Stimulated activated CD4-positive, alpha-beta T cell treated with anti-CD3 and anti-CD28 coated beads, TNF-alpha, amount 100 ng/mL, for 48 hours (primary cell): ENCODE measurements at places on chromosomes 16 and 17.
A peak's percentile ranks its signal among the peaks of the same experiment; 100 is the strongest.

GRCh38 chr17:50317121-50317520 is 28.8 kb upstream of the XYLT2 start:
- DNase-seq: no peak

- DNase-seq: no peak
Observed at GRCh38 chr17:2011411-2012371, 13.4 kb downstream of the RTN4RL1 start.

GRCh38 chr17:17472333-17472920 is 4.4 kb upstream of the MED9 start:
- DNase-seq: no peak

GRCh38 chr16:51120730-51121347 is 30.2 kb downstream of the SALL1 start:
- no peak for DNase-seq

DNA sequence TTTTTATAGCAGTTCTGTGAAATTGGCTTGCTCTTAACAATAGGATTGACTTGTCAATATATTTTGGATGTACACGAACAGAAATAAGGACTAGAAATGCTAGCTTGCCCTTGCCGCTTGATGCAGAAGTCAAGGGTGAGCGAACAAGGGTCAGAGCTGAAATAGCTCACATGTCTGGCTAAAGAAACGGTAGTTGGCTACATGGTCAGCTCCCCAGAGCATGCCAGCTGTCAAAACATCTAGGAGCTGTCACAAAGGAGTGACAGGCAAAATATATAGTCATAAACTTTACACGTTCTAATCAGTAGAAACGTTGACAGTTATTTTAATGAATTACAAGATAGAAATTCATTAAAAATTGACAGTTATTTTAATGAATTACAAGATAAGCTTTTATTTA is 2.9 kb upstream of the MEIOB start:
- no peak for DNase-seq

DNA sequence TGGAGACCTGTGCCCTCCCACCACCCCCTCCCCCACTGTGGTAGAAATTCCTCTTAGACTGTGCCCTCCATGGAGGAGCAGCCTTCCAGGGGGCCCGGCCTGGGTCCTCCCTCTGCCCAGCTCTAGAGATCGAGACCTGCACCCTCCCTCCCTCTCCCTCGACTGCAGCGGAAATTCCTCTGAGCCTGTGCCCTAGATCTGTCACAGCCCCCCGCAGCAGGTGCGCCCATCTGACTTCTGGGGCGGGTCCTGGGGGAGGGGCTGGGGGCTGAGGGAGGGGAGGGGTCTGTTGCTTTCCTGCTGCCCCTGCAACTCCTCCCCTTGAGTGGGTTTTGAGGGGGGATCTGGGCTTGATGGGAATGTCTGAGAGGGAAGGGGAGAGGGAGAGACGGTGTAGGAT is 177.8 kb upstream of the GSE1 start:
- DNase-seq: no peak

DNA sequence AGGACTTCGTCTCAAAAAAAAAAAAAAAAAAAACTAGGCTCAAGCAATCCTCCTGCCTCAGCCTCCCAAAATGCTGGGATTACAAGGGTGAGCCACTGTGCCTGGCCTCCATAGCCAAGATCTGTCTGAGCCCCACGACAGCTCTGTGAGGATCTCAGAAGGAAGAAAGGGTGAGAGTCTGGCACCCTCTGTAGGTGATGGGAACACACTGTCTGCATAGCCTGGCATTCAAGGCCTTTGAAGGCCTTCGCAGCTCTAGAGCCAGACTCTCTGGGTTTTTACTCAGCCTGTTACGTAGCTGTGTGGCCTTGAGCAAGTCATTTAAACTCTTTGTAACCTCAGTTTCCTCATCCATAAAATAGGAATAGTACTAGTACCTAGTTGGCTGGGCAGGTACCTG is 6.3 kb upstream of the XPO6 start:
- peak; percentile 32 for DNase-seq

DNA sequence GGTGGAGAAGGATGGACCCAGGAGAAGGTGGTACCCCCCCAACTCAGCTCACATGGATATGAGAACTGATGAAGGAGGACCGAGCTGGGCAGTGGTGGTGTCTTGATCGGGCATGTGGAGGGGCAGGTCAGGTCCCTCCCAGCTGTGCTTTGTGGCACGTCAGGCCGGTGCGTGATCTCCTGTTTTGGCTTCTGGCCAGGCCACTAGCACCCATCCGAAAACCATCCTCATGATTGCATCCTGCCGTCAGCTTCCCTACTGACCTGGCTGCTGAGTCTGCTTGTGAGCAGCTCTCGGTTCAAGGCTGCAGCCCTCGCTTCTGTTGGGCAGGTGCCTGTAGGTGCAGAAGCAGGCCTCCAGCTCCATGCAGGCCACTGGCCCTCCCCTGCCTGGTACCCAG is 53.1 kb downstream of the PLD6 start:
- DNase-seq: no peak

GRCh38 chr17:34173241-34173640 is 81.8 kb upstream of the CCL2 start:
- no peak for DNase-seq

- no peak for DNase-seq
Observed at GRCh38 chr16:9260666-9261065, 169.2 kb downstream of the HAPSTR1 start.

- DNase-seq: no peak
Observed at GRCh38 chr16:22641131-22641628, 130.5 kb downstream of the NPIPB5 start.

DNA sequence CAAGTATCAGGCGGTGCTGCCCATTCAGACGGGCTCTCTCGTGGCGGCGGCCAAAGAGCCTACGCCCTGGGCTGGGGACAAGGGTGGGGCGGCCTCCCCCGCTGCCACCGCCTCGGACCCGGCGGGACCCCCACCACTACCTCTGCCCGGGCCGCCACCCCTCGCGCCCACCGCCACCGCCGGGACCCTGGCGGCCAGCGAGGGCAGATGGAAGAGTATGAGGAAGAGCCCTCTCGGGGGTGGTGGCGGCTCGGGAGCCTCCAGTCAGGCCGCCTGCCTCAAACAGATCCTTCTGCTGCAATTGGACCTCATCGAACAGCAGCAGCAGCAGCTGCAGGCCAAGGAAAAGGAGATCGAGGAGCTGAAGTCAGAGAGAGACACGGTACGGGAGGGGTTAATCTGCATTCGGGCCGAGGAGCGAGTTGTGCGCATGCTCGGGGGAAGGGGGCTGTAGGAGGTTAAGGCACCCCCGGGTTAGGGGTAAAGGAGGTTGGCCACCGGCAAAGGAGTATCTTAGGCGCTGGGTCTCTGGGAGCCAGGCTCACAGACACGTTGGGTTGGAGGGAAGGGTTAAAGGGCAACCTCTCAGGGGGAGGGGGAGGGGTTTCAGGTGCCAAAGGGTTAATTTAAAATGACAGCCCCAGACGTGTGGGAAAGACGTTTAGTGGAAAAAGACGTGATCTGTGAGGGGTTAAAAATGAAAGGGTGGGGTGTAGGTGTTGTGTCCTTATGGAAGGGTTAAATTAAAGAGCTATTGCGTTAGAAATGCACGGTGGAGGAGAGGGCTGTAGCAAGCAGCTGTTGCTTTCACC is 1.4 kb downstream of the MSL1 start:
- DNase-seq: no peak

- no peak for DNase-seq
Observed at GRCh38 chr17:73591296-73592078, 52.8 kb downstream of the SDK2 start.

DNA sequence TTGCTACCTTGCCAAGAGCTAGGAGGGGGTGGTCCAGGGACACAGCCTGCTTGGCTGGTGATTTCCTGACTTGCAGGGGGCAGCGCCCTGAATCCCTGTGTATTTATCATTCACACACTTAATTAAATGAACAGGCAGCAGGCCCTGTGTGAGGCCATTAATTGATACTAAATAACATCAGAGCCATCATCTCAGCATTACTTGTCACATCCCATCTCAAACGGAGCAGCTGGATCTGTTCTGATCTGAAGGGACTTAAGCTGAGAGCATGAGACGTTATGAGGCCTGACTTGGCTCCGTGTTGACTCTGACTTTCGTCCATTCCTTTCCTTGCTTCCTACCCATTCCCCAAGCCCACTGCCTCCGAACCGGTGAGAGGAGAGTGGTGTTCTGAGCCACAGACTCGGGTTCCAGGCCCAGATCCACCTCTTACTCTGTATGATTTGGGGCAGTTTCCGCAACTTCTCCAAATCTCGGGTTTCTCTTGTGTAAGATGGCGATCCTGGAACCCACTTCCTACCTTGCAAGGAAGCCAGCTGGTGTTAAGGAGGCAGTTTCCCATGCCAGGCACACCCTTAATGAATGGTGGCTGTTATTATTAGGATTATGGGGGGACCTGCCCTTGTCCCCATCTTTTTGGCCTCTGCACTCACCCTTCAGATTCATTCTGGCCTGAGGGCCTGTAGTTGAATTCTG is 33.8 kb downstream of the CACNA1G start:
- DNase-seq: no peak

GRCh38 chr17:969811-970355 is 9.7 kb downstream of the NXN start:
- no peak for DNase-seq

GRCh38 chr16:56691885-56692284 is 9.6 kb downstream of the MT1X start:
- DNase-seq: no peak

DNA sequence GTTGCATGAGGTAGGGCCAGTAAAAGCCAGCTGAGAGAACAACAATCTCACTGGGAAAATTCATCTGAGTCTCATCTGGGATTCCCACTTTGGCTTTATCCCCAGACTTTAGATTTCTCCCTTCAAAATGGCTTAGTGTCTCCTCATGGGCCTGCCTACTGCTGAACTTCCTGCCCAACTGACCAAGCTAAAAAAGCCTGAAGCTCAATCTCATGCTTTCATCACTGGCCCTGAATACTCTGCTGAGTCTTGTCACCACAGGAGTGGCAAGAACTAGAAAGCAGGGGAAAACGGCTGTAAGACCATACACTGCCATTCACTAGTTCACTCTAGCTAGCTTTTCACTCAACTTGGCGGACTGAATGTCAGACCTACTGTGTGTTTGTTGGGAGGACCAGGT is 96.4 kb upstream of the NOG start:
- DNase-seq: no peak

GRCh38 chr16:4556112-4556511 is at the start of gene C16orf96:
C16orf96 (plus strand) TSS chr16:4556340; CDS start chr16:4556490, 150 bp downstream.
- no peak for DNase-seq

- DNase-seq: no peak
Observed at GRCh38 chr17:39538866-39539265, 68.9 kb downstream of the NEUROD2 start.

DNA sequence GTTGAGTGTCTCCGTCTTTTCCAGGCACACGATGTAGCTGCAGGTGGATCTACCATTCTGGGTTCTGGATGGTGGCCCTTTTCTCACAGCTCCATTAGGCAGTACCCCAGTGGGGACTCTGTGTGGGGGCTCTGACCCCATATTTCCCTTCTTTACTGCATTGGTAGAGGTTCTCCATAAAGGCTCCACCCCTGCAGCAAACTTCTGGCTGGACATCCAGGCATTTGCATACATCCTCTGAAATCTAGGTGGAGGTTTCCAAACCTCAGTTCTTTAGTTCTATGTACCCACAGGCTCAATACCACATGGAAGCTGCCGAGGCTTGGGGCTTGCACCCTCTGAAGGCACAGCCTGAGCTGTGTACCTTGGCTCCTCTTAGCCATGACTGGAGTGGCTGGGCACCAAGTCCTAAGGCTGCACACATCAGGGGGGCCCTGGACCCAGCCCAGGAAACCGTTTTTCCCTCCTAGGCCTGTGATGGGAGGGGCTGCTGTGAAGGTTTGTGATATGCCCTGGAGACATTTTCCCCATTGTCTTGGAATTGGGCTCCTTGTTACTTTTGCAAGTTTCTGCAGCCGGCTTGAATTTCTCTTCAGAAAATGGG is 14.0 kb downstream of the ABCC1 start:
- no peak for DNase-seq

DNA sequence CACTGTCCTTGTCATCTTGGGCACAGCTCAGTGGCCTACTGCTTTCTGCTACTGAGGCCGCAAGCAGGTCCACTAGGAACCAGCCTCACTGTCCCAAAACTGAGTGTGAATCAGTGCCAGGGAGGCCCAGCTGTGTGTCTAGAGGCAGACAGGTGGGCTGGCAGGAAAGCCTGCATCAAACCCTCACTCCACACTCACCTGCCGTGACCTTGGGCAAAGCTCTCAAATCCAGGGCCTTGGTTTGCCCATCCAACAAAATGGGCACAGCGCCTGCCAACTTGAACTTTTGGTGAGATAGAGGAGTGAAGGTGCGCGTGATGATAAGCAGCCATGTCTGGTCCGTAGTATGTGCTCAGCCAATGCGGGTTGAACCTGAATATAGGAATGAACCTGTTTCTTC is 14.8 kb downstream of the ATP2C2 start:
- no peak for DNase-seq

DNA sequence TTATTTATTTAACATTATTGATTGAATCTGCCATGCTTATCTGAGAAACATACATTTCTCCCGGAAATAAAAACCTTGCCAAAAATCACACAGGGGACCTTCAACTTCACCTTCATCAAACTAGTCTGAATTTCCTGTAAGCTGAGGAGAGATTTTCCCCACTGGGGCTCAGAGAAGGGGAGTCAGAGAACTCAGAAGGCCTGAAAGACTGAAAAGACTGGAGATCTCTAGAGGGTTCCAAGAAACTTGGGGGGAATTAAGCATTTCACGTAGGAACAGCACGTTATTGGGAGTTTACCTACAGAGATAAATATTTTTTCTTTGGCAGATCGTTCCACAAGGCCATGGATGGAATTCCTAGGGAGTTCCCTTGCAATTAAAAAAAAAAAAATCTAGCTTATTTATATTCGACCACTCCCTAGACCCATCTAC is 528 bp upstream of the NOL11 start:
- no peak for DNase-seq

DNA sequence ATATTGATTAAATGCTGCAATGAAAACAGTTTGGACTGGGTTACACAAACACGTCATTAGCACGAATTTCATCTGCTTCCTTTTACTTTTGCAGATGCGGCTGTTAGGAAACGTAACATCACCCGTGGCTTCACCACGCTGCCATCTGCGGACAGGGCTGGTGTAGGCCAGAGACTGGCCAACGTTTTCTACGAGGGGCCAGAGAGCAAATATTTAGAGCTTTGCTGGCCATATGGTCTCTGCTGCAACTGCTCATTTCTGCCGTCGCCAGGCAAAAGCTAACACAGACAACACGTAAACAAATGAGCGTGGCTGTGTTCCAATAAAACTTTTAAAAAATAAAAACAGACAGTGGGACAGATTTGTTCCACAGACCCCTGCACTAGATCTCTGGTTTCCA is 96.6 kb downstream of the ENGASE start:
- no peak for DNase-seq

GRCh38 chr16:3020247-3020603 is at the start of gene TNFRSF12A:
TNFRSF12A (plus strand) TSS chr16:3020368; CDS start chr16:3020398, 30 bp downstream.
- no peak for DNase-seq

DNA sequence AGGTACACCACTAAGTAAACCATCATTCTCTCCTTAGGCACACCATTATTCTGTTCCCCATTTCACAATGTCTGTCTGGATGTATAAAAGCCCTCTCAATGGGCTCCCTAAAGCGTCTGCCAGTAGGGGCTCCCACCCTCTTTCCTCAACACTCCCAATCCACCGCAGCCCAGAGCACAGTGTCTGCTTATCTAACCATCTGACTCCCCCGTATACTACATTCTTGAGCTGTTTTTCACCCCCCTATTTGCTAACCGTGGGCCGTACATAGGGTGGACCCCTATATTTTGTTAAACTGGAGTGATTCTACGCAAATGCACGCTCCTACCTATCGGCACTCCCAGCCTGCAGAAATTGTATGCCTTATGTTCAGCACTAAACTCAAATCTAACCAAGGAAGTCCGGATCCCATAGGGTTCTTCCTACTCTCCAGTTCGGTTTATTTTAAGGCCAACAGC is 685 bp upstream of the PSMD3 start:
- DNase-seq: no peak

- no peak for DNase-seq
Observed at GRCh38 chr17:81831563-81831956, 1.5 kb downstream of the MCRIP1 start.
